ENCODE measurements at places on chromosomes 1 and 21. TPM values are rescaled to one million over a fixed set of nuclear protein-coding genes. Genes with fewer than 3 reads are reported as not detected.

GRCh38 chr1:20823845-20824244 is 36.7 kb upstream of the HP1BP3 start:
- H3K4me3 ChIP-seq = no peak overlapping the region
- H3K27ac ChIP-seq = no peak overlapping the region
- H3K36me3 ChIP-seq = peaks cover 79% of the 10 kb centered on the region
- H3K27me3 ChIP-seq = no peaks in the 10 kb centered on the region

KRTAP19-6 gene
- total RNA-seq = not detected

GRCh38 chr21:34812504-34813265 is 143.9 kb downstream of the CLIC6 start:
- DNase-seq = no peak
- no peak overlapping the region for H3K4me3 ChIP-seq
- H3K36me3 ChIP-seq = no peaks in the 10 kb centered on the region

TCEA3 gene
- 59.1 TPM for total RNA-seq

PCSK9 gene
- total RNA-seq = not detected

All from heart left ventricle (tissue), 16 donors.